ENCODE measurements at places on chromosomes 6 and 20. TPM values are rescaled to one million over a fixed set of nuclear protein-coding genes. Genes with fewer than 3 reads are reported as not detected.

Gene C4B
- 3.5 TPM for total RNA-seq

Gene BEND6
- not detected for total RNA-seq

Gene GSTA3
- total RNA-seq = not detected

Gene SCRT2
- not detected for total RNA-seq

Gene BLOC1S5
- total RNA-seq = 18.2 TPM

Gene BCAS4
- 44.8 TPM for total RNA-seq

Gene SLC23A2
- total RNA-seq = 16.5 TPM

Gene SPAG4
- total RNA-seq = 4.3 TPM

Gene MYMX
- not detected for total RNA-seq

Gene DBNDD2
- total RNA-seq = 9.7 TPM

Gene ZNF334
- 1.8 TPM for total RNA-seq

Gene HLA-DMB
- total RNA-seq = 22.7 TPM

Gene RAD21L1
- total RNA-seq = not detected

Gene ZSCAN23
- total RNA-seq = 0.44 TPM

Gene SNPH
- 4.2 TPM for total RNA-seq

Gene FAM209B
- total RNA-seq = 1.3 TPM

Gene LY6G6F
- total RNA-seq = not detected

Gene PRND
- not detected for total RNA-seq

Gene ZSCAN31
- 1.0 TPM for total RNA-seq

Gene KCNS1
- total RNA-seq = 0.18 TPM

Gene C6orf58
- not detected for total RNA-seq

Gene SIRPB2
- not detected for total RNA-seq

Gene OLIG3
- total RNA-seq = 0.18 TPM

Gene BMP2
- not detected for total RNA-seq

Gene ENPP1
- total RNA-seq = 0.47 TPM

Gene DTD1
- 31.9 TPM for total RNA-seq

Gene SYCP2L
- 0.64 TPM for total RNA-seq

Gene DEFB127
- not detected for total RNA-seq

Gene ARFGEF3
- 0.15 TPM for total RNA-seq

Gene SLC52A3
- total RNA-seq = not detected

Gene PHACTR1
- total RNA-seq = 0.73 TPM

Gene GNMT
- 0.26 TPM for total RNA-seq

Gene ZNF165
- 0.61 TPM for total RNA-seq

Gene CNR1
- not detected for total RNA-seq

Gene IFNGR1
- 18.2 TPM for total RNA-seq

Gene EEF1A2
- not detected for total RNA-seq

Gene GTSF1L
- total RNA-seq = 0.28 TPM

Gene SYNDIG1
- total RNA-seq = not detected

Gene SRC
- 1.9 TPM for total RNA-seq

Gene EFCAB8
- 0.30 TPM for total RNA-seq

Gene BTN1A1
- total RNA-seq = not detected

Measured in activated CD8-positive, alpha-beta memory T cell treated with anti-CD3 and anti-CD28 coated beads, Interleukin-2, amount 10 ng/mL, durations not matched to agents 7 days and 5 days (primary cell).